ENCODE measurements at places on chromosomes 13 and 19. TPM values are rescaled to one million over a fixed set of nuclear protein-coding genes. Genes with fewer than 3 reads are reported as not detected.

Gene S1PR2
- total RNA-seq: 25.6 TPM

Gene CYP4F2
- total RNA-seq: not detected

Gene SERTM1
- 0.67 TPM for total RNA-seq

GRCh38 chr19:9139609-9140158 is 513 bp upstream of the ZNF317 start:
- no peak for DNase-seq
- peaks cover 31% of the 10 kb centered on the region for H3K4me1 ChIP-seq
